ENCODE measurements at places on chromosomes 1 and 21.

GRCh38 chr1:33985656-33986055 lies 121.8 kb downstream of the HMGB4 start:
- DNase-seq = no peak

GRCh38 chr1:198088360-198089071 lies 68.3 kb upstream of the NEK7 start:
- DNase-seq = no peak

DNA sequence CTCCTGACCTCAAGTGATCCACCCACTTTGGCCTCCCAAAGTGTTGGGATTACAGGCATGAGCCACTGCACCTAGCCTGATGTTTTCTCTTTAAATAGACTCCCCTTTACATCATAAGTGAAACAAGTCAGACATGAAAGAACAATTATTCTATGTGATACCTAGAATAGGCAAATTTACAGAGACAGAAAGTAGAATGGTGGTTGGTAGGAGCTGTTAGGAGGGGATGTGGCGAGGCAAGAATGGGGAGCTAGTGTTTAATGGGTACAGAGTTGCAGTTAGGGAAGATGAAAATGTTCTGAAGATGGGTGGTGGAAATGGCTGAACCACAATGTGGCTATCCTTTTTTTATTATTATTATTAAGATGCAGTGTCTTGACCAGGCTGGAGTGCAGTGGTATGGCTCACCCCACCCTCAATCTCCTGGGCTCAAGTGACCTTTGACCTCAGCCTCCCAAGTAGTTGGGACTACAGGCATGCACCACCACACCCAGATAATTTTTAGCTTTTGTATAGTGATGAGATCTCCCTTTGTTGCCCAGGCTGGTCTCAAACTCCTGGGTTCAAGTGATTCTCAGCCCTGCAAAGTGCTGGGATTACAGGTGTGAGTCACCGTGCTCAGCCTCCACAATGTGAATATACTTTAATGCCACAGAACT lies 28.4 kb downstream of the ELF3 start:
- no peak for DNase-seq

DNA sequence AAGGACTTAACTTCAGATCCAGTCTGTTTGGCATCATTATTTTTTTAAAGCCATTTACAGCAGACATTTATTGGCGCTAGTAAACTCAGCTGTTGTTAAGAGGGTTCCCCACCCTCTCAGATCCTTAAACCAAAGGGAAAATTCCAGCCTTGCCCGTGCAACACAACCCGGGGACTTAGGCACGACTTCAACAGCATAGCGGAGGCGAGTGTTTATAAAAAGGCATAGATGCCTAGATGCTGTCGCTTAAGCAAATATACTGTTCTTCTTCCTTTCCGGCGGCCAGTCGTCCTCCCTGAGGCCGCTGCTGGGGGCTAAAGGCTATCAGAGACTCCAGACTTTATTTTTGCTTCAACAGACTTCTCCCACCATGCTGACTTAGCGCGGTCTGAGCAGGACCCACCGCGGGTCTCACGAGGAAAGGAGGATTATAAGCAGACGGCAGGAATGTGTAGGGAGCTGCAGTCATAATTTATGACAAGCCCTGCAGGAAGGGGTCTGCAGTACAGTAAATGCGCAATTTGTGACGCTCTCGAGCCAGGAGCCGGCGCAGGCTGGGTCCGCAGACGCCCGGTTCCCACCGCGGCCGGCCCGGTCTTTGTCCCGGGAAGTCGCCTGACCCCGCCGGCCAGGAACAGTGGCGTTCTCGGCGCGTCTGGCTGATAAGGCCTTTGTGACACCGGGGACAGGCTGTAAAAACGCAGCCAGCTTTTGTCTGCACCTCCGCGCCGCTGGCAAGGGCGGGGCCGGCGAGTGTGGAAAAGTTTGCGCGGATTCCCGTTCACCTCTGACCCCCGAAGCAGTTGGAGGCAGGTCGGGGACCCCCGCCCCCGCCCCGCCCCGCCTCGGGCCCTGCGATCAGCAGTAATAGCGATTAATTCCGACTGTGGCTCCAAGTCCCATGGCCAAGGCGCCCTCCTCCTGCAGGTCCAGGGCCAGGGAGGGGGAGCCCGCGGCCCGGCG lies 61.2 kb upstream of the ARHGEF16 start:
- no peak for DNase-seq

DNA sequence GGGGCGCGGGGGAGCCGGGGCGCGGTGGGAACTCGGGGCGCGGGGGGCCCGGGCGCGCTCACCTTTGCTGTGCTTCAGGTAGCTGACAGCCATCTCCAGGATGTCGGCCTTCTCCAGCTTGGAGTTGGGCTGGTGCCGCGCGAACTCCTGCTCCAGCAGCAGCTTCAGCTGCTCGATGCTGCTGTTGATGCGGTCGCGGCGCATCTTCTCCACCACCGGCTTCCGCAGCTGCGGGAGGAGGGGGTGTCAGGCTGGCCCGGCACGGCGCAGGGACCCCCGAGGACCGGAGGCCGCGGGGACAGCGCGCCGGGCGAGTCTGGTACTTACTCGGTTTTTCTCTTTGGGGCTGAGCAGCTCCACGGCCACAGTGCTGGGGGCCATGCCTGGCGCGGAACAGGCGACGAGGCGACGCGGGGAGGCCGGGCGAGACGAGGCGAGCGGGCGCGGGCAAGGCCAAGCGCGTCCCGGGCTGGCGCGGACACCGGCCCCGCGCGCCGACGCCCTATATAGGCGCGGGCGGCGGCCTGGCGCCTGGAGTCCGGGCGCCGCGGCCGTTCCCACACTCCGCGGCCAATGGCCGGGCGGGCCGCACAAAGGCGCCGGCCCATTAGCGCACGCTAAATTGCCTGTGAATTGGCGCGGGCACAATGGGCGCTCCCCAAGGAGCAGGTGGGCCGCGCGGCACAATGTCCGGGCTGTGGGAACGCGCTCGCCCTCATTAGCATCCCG lies at the start of gene HES5:
HES5 (minus strand) TSS at position 480 of the 729 bp plus-strand sequence; CDS start at position 381, 99 bp downstream.
- DNase-seq = no peak

- DNase-seq = no peak
These were observed 11.7 kb upstream of the METTL13 start for GRCh38 chr1:171769754-171770153.

DNA sequence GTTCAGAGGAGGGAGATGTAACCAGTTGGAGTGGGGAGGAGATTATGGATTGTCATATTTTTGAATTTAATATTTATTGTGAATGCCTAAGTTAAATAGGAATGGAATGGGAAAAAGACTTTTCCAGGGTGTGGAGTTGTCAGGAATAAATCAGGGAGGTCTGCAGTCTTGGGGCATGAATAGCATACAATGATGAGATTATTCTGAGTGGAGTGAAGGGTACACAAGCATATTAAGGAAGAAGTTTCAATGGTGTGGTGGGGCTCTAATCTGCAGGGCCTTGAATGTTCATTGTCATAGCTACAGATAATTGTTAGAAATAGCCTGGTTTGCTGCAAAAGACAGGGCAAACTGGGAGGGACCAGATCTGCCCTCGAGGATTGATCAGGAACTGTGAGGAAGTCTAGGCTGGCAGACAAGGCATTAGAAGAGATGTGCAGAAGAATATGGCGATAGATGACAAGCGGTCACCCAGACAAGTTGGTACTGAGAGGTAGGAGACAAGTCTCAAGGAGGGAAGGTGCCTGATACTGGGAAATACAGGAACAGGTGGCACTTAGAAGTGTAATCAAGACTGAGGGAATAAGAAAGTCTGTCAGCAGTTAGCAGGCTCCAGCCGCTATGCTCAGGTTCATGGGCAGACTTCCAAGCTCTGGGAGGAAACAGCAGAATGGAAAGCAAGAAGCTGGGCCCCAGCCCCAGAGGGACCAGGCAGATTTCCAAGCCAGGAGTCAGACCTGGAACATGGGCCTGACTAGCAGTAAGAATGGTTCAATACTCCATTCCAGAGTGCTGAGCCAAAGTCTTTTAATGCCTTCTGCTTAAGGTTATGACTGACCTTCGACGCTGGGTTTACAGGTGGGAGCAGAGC lies 20.9 kb upstream of the RGL1 start:
- DNase-seq = no peak

Measured in left renal pelvis (tissue), 4 donors.